ENCODE measurements at places on chromosomes 2 and 18.

DNA sequence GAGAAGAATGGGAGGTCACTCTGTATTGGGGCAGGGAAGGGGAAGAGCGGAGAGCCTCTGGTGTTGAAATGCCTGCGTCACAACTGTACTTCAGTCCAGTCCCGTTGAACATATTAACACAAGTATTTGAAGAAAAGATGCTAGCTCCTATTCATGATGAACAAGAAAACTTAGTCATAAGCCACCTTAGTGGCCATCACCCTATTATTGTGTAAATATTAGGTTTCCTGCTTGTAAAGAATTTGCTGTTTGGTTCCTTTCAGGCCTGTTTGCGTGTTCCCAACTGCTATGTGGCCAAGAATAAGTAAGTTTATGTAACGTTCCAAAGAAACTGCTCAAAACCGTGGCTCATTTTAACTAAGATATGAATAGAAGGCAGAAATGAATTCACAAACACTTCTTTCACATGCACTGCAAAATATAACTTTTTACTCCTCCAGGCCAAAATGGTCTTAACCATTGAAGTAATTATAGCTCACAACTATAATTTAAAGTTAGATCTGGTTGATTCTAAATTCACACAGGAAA is 204.3 kb downstream of the ZNF385B start:
- DNase-seq, result no peak

- DNase-seq, result no peak
Observed at GRCh38 chr2:216571909-216572513, 61.2 kb upstream of the IGFBP2 start.

- DNase-seq, result no peak
Observed at GRCh38 chr2:63122921-63123320, 72.3 kb downstream of the OTX1 start.

DNA sequence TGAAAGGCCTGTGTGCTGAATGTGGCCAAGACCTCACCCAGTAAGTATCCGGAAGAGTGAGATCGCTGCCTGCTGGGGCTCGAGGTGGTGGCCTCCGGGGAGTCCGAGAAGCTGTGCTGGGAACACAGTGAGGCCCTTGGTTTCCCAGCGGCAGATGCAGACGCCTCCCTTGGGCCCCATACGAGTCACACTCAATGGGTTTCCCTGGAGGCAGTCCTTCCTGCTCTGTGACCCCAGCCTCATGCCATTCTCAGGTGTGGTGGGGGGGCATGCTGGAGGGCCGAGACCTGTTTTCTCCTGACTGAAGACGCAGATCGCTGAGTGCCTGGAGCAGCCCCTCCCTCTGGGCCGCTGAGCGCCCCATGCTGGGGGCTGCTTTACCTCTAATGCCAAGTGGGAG is 15.7 kb downstream of the CTDP1 start:
- DNase-seq, result no peak

GRCh38 chr18:79784071-79784913 is 13.4 kb upstream of the KCNG2 start:
- no peak for DNase-seq

DNA sequence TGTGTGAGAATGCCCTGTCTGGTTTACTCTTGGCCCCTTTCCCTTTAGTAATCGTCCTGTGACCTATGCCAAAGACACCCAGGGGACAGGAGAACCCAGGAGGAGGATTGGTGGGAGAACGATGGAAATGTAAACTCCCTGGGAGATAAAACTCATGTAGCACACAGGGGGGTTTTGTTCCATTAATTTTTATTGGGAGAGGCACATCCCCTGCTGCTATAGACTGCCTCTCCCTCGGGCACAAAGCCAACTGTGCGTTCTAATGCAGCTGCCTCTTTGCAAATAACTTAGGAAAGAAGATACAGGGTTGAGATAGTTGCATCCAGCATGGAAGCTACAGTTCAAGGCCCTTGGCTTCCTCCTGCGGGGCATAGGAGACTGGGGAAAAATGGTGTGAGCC is 489.6 kb downstream of the SLC4A3 start:
- DNase-seq, result no peak

- DNase-seq, result no peak
Observed at GRCh38 chr2:197857476-197858107, 53.2 kb downstream of the PLCL1 start.

- no peak for DNase-seq
Observed at GRCh38 chr2:53504507-53504906, 263.1 kb upstream of the CHAC2 start.

DNA sequence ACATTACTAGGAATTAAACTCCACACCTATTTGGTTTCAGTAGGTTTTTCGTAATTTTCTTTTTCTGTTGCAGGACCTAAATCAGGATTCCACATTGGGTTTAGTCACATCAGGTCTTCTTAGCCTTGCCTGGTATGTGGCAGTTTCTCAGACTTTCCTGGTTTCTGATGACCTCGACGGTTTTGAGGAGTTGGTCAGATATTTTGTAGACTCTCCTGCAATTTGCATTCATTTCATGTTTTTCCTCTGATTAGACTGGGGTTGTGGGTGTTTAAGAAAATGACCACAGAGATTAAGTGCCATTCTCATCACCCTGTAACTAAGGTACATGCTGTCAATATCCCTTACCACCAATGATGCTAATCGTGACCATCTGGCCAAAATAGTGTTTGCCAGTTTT is 97.3 kb upstream of the ST6GAL2 start:
- DNase-seq, result no peak

- DNase-seq, result peak; percentile 86
Observed at GRCh38 chr2:8488001-8488738, 193.7 kb upstream of the ID2 start.

DNA sequence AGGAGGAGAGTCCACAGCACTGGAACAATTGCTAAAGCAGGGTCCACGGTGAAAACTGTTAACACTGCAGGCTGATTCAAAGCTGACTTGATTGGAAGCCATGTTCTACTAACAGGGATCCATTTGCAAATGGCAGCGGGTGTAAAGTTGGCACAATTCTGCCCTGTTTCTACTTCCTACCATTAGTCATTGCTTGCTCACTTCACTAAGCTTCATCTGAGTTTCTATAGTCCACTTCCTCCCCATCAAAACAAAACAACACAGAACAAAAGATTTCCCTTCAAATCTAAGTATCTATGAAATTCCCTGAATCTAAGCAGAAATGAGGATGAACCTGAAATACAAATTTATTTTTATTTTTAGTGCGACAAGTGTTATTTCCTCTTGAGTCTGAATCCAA is 187.4 kb upstream of the SOX11 start:
- no peak for DNase-seq

- DNase-seq, result no peak
Observed at GRCh38 chr18:50356036-50356945, 18.6 kb upstream of the SKA1 start.

GRCh38 chr2:46435353-46435752 is 44.0 kb upstream of the TMEM247 start:
- no peak for DNase-seq

- DNase-seq, result no peak
Observed at GRCh38 chr2:70472221-70472890, 81.3 kb downstream of the TGFA start.

DNA sequence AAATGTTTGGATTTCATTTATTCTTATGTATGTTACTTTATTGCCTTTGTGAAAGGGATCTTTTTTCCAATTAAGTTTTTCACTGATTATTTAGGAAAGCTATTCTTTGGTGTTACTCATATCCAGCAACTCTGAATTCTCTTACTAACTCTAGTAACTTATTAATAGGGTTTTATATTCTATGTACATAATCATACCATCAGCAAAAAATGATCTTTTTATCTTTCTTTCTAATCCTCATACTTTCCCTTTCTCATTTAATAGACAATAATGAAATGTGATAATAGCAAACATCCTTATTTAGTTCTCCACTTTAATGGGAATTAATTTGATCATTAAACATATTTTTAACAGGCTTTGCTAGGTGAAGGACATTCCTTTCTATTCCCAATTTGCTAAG is 12.3 kb upstream of the CDKL4 start:
- no peak for DNase-seq

- DNase-seq, result no peak
Observed at GRCh38 chr18:10661317-10661716, 135.5 kb downstream of the NAPG start.

DNA sequence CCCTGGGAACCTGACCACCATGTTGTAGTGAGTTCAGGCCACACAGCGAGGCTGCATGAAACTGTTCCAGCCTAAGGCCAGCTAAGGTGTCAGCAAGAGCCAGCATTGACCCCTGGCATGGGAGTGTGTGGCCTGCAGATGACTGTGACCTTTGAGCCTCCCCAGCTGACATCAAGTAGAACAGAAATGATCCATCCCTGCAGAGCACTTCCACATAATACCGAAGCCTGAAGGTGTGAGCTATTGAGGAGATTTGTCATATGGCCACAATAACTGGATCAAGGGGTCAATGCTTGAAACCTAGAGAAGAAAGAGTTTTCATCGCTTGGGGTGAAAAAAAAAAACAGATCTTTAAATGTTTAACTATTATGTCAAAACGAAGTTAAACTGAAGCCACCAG is 207.3 kb upstream of the SOX11 start:
- DNase-seq, result no peak

DNA sequence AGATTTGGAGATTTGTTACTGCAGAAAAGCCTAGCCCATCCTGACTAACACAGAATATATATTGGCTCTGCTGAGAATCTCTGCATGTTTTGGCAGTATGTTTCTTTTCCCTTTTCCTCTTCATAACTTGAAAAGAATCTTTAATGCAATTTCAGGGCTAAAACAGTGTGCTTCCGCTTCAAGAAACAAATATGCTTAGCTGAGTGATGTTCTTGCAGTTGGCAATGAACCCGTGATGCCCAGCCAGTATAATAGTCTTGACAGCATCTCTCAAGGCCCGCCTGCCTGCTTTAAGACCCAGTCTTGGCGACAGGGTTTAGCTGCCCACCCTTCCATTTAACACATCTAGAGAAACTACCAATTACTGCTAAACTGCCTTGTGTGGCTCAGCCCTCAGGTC is 184.5 kb downstream of the INO80D start:
- no peak for DNase-seq

DNA sequence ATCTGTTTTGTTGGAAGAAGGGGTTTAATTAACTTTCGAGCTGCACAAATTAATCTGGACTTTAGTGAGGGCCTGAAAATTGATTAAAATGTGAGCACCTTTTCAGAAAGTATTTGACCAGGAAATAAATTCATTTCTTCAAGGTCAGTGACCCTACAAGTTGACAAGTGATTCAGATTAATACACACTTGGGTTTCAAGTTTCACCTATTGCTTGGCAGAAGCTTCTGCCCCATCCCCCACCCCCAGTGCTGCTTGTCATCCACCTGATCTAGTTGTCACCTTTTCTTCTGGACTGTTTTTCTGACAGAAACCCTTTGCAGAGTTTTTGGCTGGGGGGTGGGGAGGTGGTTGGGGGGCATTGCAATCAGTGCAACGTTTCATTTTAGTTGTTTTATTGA is 46.2 kb downstream of the RPRM start:
- no peak for DNase-seq

GRCh38 chr2:157393348-157393747 is 50.5 kb downstream of the CYTIP start:
- no peak for DNase-seq

DNA sequence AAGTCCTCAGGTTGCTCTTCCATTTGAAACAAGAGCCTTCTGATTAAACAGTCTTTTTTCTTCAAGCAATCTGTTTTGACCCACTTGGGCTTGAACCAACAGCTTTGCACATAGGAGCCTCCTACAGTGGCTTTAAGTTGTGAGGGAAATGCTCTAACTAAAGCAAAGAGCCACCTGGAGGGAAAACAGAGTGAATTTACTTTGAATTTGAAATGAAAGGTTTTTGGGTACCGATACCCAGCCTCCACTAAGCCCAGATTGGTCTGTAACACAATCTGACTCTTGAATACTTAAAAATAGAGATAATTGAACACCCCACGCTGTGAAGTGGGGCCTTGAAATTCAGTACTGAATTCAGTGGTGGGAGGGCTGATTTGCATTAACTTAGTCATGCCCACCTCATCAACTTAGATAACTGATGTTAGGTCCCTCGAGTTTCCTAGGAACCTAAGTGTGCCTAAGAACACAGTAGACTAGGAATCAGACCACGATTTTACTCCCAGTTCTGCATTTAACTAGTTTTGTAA is 56.3 kb upstream of the ACVR1C start:
- no peak for DNase-seq

DNA sequence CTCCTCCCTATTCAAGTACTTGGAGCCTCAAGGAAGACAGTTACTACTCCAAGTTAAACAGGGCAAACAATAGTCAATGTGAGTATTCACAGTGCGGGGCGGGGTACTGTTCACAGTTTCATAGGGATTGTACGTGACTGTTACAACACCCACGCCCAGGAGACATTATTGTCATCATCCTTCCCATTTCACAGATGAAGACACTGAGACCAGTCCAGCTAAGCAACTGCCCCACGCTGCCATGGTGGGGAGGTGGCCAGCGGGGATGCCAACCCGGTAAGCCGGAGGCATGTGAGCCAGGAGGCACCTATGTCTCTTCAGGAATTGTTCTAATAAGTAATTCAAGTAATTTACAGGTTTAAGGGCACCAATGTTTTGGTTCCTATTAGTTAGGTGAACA is 982 bp downstream of the HJURP start:
- no peak for DNase-seq

- DNase-seq, result peak; percentile 58
Observed at GRCh38 chr2:55103046-55103445, 52.8 kb upstream of the RTN4 start.

DNA sequence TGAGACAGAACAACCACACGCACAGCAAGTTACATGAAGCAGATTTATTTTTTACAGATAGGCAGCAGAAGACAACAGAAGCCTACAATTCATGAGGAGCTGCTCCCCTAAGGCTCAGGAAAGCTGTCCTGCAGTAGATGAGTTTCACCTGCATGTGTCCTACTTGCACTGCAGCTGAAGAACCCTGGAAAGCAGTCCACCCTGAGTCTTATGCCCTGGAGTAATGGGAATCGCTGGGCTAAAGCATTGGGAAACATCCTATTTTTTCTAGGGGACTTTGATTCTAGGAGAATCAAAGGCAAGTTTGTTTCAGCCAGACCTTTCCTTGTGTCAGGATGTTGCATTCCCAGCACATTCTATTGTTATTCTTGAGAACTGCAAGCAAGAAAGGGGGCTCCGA is 304.8 kb downstream of the LRATD1 start:
- no peak for DNase-seq

DNA sequence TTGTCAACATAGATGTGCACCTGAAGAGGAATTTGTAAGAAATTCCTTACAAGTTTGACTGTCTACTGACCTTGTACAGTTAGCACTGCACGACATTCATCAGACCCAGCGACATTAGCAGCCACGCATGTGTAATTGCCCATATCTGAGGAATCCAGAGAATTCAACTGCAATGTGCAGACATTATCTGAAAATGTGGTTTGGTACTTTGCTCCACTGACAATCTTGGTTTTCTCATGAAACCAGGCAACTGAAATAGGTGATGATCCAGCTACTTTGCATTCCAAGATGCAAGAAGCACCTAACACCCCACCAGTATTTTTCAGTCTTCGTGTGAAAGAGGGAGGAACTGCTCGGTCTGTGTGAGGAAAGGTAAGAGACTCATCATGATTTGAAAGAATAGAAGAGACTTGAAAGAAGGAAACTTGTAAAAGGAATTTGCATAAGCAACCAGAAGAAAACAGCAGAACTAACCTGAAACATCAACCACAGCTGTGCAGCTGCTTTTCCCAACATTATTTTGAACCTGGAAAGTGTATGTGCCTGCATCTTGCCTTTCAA is 83.4 kb downstream of the TTN start:
- no peak for DNase-seq

- DNase-seq, result no peak
Observed at GRCh38 chr2:117933884-117934354, 80.0 kb downstream of the CCDC93 start.
